Tongue (tissue), 3 donors: ENCODE measurements at places on chromosomes 7 and 10. TPM values are rescaled to one million over a fixed set of nuclear protein-coding genes. Genes with fewer than 3 reads are reported as not detected.

Gene PDE6C
- total RNA-seq, result not detected

Gene LRRC17
- total RNA-seq, result 38.0 TPM

Gene GRB10
- 28.5 TPM for total RNA-seq

Gene GRM3
- not detected for total RNA-seq

Gene NPTX2
- 4.3 TPM for total RNA-seq

Gene SSC4D
- total RNA-seq, result 0.41 TPM

Gene LAMB1
- 335 TPM for total RNA-seq

Gene RET
- 12.0 TPM for total RNA-seq

Gene NRP1
- 172 TPM for total RNA-seq
